ENCODE measurements at places on chromosomes 4 and X. TPM values are rescaled to one million over a fixed set of nuclear protein-coding genes. Genes with fewer than 3 reads are reported as not detected.

Gene TCEANC
- total RNA-seq = 8.3 TPM

Gene SMIM20
- 39.6 TPM for total RNA-seq

Gene CLIC2
- total RNA-seq = 2.9 TPM

Gene PASD1
- total RNA-seq = not detected

Gene CSAG3
- not detected for total RNA-seq

Gene MAB21L2
- total RNA-seq = 3.9 TPM

Gene SHROOM4
- total RNA-seq = 9.5 TPM

Gene PPARGC1A
- total RNA-seq = 53.6 TPM

Gene RNF128
- 62.3 TPM for total RNA-seq

Gene PABPC4L
- total RNA-seq = 1.7 TPM

Gene COMMD8
- total RNA-seq = 6.0 TPM

Gene AMER1
- 6.6 TPM for total RNA-seq

Gene SPIN2A
- 0.80 TPM for total RNA-seq

Gene MAMLD1
- total RNA-seq = 0.70 TPM

Gene FAM9B
- not detected for total RNA-seq

Gene PCDH18
- total RNA-seq = 6.3 TPM

Gene PABPC5
- 0.35 TPM for total RNA-seq

Gene TET2
- total RNA-seq = 35.5 TPM

Gene SULT1E1
- 38.6 TPM for total RNA-seq

Gene LONRF3
- total RNA-seq = 5.0 TPM

Gene TMPRSS11D
- not detected for total RNA-seq

Gene RASSF6
- total RNA-seq = 38.1 TPM

Gene FOXP3
- total RNA-seq = not detected

Gene NLGN3
- not detected for total RNA-seq

Gene NAA11
- total RNA-seq = not detected

Gene NKX1-1
- not detected for total RNA-seq

Gene EGF
- total RNA-seq = 14.1 TPM

Gene REPS2
- 7.4 TPM for total RNA-seq

Gene NDNF
- not detected for total RNA-seq

Gene TMEM150C
- total RNA-seq = 0.88 TPM

Gene ETDA
- not detected for total RNA-seq

Gene DUSP21
- not detected for total RNA-seq

Gene PJA1
- 50.3 TPM for total RNA-seq

Gene CHRDL1
- total RNA-seq = 9.4 TPM

Gene LDB2
- 43.7 TPM for total RNA-seq

Gene RBM10
- 24.9 TPM for total RNA-seq

Gene UGT8
- total RNA-seq = 78.0 TPM

Gene IL13RA2
- total RNA-seq = not detected

Gene MAGEB1
- total RNA-seq = not detected

Gene EIF1AX
- 20.8 TPM for total RNA-seq
